Mucosa of gallbladder (tissue), 1 donor: ENCODE measurements at places on chromosomes 12 and 14. TPM values are rescaled to one million over a fixed set of nuclear protein-coding genes. Genes with fewer than 3 reads are reported as not detected.

GRCh38 chr14:91228112-91229004 lies 16.1 kb downstream of the GPR68 start:
- no peak for DNase-seq

DNA sequence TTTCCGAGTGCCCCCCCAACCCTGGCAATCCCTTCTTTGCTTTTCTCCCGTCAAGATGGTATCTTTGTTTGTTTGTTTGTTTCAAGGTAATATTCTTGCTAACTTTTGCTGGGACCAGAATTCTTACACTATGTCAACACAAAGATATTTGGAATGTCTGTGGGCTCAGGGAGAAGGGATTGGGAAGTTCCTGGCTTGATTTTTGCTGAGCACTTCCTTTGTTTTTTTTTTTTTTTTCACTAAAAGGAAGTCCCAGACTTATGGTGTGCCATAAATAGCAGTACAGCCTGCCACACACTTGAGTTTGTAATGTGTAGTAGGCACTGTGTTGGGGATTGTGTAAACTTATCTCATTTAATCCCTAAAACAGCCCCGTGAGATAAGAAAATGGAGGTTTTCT lies 11.2 kb upstream of the RNU6-7 start:
- no peak for DNase-seq

Gene ZNF641
- total RNA-seq, result 29.9 TPM

Gene DDX54
- 55.9 TPM for total RNA-seq
